CD8-positive, alpha-beta T cell (primary cell): ENCODE measurements at places on chromosomes 2 and 18. TPM values are rescaled to one million over a fixed set of nuclear protein-coding genes. Genes with fewer than 3 reads are reported as not detected.

DNA sequence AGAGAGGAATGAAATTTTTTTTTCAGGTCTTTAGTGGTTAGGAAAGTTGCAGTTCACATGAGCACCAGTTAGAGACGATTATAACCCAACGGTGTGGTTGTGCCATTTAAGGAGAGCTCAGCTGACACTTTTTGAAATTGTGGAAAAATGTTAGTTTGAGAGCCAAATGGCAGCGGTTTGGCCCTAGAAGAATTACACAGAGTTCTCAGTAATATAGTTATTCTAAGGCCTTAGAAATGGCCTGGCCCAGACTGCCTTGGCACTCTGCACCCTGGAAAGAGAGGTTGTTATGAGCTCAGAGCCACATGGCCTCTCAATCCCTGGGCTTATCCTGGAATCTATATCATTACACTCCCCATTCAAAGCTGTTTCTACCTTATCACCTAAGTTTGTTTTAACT lies 117.4 kb downstream of the RHBDD1 start:
- DNase-seq, result no peak

DNA sequence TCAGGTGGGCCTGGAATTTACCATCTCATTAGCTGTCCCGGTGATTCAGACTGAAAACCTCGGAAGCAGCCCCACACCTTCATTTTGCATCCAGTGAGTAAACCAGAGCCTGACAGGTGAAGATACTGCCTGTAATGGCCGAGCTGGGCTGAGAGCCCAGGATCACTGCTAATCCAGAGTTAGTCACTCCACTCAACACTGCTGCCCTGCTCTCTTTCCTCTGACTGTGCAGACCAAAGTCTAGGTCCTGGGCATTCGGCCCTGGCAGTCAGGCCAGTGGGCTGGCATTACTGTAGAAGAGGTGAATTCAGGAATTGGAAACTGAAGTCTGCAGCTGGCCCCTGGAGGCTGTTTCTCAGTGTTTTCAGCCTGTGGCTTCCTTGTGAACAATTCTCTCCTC lies 44.3 kb downstream of the TMEM17 start:
- DNase-seq, result no peak

- no peak for DNase-seq
These were observed 734.5 kb upstream of the ACVR2A start for GRCh38 chr2:147110317-147110716.

DNA sequence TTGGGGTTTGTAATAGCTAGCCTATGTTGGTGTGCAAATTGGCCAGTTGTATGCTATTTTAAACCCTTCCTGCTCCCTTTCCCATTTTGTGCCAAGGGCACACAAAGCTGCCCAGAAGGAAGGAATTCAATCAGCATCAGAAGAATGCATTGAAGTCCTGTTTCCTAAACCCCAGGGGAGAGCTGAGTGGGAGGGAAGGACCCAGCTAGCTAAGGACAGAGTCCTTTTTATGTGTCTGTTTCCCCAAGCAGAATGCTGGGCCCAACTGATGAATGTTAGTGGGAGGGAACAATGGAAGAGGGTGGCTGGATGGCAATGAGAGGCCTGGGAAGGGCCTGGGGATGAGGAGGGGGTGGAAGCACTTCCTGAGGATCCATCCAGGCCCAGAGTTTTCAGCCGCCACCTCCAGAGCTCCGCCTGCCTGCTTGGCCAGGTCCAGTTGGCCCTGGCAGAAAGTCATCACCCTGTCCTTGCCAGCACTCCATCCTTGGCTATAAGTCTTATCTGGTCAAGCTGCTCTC lies 32.7 kb downstream of the MEX3C start:
- no peak for DNase-seq

GRCh38 chr2:66901344-66901743 lies 466.4 kb downstream of the MEIS1 start:
- DNase-seq, result no peak

LRRTM4 gene
- total RNA-seq, result not detected
